ENCODE measurements at places on chromosomes 12 and 14. TPM values are rescaled to one million over a fixed set of nuclear protein-coding genes. Genes with fewer than 3 reads are reported as not detected.

SYCP3 gene
- 1.1 TPM for polyA plus RNA-seq

SERPINA12 gene
- not detected for polyA plus RNA-seq

MUCL1 gene
- polyA plus RNA-seq = not detected

FAIM2 gene
- polyA plus RNA-seq = 0.61 TPM

SYNDIG1L gene
- 0.46 TPM for polyA plus RNA-seq

GALNT8 gene
- 1.4 TPM for polyA plus RNA-seq

PROX2 gene
- polyA plus RNA-seq = 3.7 TPM

ADAM20 gene
- polyA plus RNA-seq = 0.17 TPM

PTHLH gene
- polyA plus RNA-seq = 4.3 TPM

VPS29 gene
- 146 TPM for polyA plus RNA-seq
